Frontal cortex (tissue), 4 donors: ENCODE measurements at places on chromosomes 11 and 22. TPM values are rescaled to one million over a fixed set of nuclear protein-coding genes. Genes with fewer than 3 reads are reported as not detected.

DNA sequence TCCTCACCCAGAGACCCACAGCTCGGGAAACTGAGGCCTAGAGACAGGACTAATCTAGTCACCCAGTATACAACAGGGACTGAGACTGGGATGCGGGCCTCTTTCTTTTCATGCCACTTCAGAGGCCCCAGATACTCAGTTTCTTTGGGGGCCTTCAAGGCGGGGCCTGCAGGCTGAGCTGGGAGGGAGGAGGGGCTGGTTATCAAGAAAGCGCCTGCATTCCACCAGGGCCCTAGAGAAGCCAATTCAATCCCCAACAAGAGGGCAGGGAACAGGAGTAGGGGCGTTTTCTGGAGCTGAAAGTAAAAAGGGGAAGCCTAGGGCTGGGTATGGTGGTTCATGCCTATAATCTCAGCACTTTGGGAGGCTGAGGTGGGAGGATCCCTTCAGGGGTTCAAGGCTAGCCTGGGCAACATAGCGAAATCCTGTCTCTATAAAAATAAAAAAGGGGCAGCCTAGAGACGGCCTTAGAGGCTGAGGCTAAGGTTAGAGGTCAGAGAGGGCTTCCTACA is 1.6 kb downstream of the ATG2A start:
- DNase-seq, result no peak

DNA sequence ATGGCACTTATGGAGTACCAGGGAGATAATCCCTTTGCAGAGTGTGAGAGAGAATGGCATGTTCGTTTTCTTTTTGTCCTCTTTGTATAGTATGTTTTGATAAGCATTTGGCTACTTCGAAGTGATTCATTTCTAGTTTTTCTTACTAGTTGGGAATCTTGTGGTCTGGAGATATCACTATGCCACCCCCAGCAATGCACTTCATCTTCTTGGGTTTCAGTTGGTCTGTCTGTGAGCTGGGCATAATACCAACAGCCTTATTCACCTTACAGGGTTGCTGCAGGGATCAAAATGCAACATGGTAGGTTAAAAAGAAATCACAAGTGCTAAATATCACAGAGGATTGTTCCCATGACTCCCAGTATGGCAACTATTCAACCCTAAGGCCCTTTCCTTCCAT is 387.8 kb upstream of the CADM1 start:
- no peak for DNase-seq

DNA sequence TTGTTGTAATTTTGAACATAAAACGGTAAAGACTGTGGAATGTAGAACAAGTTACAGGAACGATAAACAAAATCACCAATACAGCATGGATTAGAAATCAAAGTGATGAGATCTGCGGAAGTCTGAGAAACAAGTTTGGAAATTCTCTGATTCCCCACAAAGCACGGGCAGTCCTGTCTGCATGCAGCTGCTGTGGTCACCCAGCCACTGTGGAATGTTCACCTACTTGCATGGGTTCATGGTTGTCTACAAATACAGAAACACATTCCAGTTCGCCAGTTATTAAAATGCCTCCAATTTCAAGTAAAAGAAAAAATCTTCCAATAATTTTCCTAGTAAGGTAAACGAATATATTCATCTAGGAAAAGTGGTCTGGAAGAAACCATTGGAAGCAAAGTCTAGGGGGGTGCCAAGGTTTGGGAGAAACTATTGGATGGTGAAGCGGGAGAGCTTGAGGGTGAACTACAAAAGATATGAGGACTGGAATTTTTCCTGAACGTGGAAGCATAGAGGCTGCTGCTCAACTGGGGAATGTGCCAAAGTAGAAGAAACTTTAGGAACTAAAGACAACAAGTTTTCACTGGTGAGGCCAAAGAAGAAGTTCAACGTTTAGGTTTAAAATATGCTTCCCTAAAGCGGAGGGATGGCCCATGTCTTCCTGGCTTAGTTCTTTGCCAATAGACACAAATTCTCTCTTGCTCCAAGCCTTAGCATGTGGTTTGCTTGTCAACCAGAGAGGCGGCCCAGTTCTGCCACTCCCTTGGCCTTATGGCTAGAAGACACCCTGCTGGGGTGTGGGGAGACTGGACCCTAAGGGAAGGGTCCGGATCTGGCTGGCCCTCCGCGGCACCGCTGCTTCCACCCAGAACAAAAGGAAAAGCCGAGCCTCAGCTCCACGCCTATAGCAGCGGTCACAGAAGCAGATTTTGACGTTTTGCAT is 70.2 kb downstream of the CTTN start:
- DNase-seq, result no peak

DNA sequence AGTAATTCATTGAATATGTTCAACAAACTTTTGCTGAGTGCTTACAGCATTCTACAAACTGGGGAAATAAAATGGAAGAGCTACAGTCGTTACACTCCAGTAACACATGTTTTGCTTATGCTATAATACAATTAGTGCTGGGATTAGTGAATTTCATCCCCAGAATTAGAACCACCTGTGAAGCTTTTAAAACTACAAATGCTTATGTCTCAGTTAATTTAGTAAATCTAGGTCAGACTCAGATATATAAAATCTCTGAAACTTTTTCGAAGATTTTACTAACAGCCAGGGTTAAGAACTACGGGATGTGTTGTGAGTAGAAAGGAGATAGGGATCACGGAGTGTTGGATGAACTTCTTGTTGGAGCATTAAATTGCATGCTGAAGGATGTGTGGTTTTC is 33.7 kb upstream of the EED start:
- DNase-seq, result no peak

DNA sequence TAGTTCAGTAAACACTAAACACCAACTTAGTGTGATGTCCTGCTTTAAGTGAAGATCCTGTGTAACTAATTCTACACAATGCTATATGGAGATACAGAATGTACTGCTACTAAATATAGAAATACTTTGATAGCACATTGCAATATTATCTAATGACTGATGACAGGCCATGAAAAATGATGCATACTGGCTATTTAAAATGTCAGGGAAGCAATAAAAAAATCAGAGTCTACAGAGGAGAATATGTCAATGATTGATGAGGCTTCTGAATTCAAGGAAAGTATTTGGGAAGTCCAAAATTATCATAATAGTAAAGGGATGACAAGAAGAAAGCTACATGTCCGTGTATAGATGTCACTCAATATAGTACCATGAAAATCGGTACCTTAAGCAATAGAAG is 55.3 kb downstream of the GUCY1A2 start:
- no peak for DNase-seq

GRCh38 chr11:34806875-34807274 is 109.3 kb downstream of the APIP start:
- DNase-seq, result no peak

DNA sequence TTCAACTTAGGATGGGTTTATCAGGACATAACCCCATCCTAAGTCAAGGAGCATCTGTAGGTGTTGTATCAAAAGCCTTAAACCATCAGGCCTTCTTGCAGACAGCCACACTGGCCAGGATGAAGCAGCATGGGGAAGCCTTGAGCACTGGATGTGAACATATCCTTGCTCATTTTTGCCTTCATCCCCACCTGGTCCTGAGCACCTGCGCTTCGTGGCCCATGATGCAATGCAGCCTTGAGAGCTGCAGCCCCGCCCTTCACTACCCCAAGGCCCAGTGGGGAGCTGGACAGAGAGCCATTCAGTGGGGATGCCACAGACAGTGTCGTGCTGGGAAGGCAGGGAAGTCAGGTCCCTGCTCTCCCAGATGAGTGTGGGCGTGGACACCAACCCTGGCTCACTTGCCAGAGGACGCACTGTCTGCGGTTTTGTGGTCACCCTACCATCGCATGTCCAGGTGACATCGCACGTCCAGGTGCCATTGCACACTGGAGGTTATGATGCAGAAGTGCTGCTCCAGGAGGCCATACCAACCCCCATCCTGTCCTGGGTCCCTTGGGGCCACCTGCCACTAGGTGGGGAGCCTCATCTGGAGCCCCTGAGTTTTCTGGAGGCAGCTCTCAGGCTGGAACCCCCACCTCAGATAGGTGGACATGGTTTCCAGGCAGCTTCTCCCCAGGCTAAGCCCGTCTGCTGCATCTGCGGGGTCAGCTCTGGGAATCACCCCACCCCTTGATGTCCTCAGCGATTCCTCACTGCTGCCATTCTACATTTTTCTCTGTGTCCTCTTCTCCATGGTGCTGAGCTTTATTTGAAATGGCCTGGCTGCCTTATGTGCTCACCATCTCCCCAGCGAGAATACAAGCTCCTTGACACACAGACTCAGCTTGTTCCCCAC is 14.4 kb downstream of the GNAZ start:
- DNase-seq, result no peak

The BIK gene
- not detected for total RNA-seq

The SLC7A4 gene
- total RNA-seq, result 2.0 TPM
